ENCODE measurements at places on chromosomes 1 and 21. TPM values are rescaled to one million over a fixed set of nuclear protein-coding genes. Genes with fewer than 3 reads are reported as not detected.

GRCh38 chr1:62428351-62428750 is 8.5 kb upstream of the USP1 start:
- H3K36me3 ChIP-seq, result no peaks in the 10 kb centered on the region
- no peaks in the 10 kb centered on the region for H3K27me3 ChIP-seq
- H3K27ac ChIP-seq, result no peak overlapping the region

GRCh38 chr1:175287849-175288248 is 95.3 kb upstream of the KIAA0040 start:
- H3K27me3 ChIP-seq, result no peaks in the 10 kb centered on the region
- no peak overlapping the region for H3K27ac ChIP-seq
- DNase-seq, result no peak
- H3K36me3 ChIP-seq, result no peaks in the 10 kb centered on the region

- H3K36me3 ChIP-seq, result no peaks in the 10 kb centered on the region
- H3K4me1 ChIP-seq, result peaks cover 4% of the 10 kb centered on the region
- peak; percentile 54 for DNase-seq
- H3K27ac ChIP-seq, result no peak overlapping the region
Observed at GRCh38 chr1:912740-913301, 10.9 kb upstream of the SAMD11 start.

- H3K27me3 ChIP-seq, result no peaks in the 10 kb centered on the region
- H3K27ac ChIP-seq, result no peak overlapping the region
- H3K4me1 ChIP-seq, result no peaks in the 10 kb centered on the region
- DNase-seq, result no peak
- no peaks in the 10 kb centered on the region for H3K36me3 ChIP-seq
Observed at GRCh38 chr21:42039911-42040351, 29.8 kb upstream of the ZBTB21 start.

- H3K36me3 ChIP-seq, result no peaks in the 10 kb centered on the region
- no peak for DNase-seq
- no peaks in the 10 kb centered on the region for H3K27me3 ChIP-seq
- H3K4me1 ChIP-seq, result no peaks in the 10 kb centered on the region
Observed at GRCh38 chr21:18711662-18712061, 308.1 kb upstream of the TMPRSS15 start.

The SMYD3 gene
- total RNA-seq, result 23.9 TPM

DNA sequence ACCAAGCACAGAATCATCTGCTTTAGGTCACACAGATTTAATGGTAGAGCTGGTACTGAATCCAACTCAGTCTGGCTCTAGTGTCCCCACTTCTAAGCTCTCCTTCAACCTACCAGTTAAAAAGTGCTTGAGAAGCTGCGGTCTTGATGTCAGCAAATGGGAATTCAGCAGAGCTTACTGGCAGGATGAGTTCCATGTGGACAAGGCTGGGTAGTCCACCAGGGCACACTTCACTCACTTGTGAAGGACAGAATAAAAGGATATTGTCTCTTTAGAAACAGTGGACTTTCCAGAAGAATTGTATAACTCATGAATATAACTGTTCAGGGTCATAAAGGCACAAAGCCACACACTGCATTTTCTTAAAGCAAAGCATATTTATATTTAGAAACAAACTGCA is 35.1 kb upstream of the GUCA2B start:
- H3K4me3 ChIP-seq, result no peak overlapping the region
- H3K27me3 ChIP-seq, result no peaks in the 10 kb centered on the region
- no peak for DNase-seq
- H3K27ac ChIP-seq, result no peak overlapping the region
- no peaks in the 10 kb centered on the region for H3K4me1 ChIP-seq

DNA sequence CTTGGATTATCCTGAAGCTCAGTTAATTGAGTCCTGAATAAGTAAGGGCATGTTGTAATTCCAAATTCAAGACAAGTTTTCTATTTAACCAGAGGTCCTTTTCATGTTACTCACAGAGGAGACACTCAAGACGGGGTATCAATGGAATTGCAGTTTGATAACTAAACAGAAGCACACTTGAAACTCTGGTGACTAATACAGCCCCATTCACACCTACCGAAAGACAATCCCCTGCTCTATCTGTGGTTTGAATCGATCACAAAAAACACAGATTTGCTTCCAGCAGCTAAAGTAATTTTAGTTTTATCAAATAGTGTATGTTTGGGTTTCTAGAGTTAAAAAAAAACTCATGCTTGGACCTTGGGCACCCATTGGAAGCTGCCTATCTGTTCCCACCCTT is 60.4 kb downstream of the TEX35 start:
- DNase-seq, result no peak
- no peak overlapping the region for H3K4me3 ChIP-seq
- H3K4me1 ChIP-seq, result no peaks in the 10 kb centered on the region
- H3K36me3 ChIP-seq, result no peaks in the 10 kb centered on the region
- H3K27me3 ChIP-seq, result no peaks in the 10 kb centered on the region
- H3K27ac ChIP-seq, result no peak overlapping the region

The NBL1 gene
- 141 TPM for total RNA-seq

GRCh38 chr1:210151052-210151672 is 81.4 kb upstream of the SERTAD4 start:
- no peak for DNase-seq
- no peak overlapping the region for H3K27ac ChIP-seq
- no peak overlapping the region for H3K4me3 ChIP-seq
- H3K27me3 ChIP-seq, result no peaks in the 10 kb centered on the region
- H3K4me1 ChIP-seq, result no peaks in the 10 kb centered on the region

GRCh38 chr21:32807717-32808380 is 36.3 kb upstream of the PAXBP1 start:
- no peaks in the 10 kb centered on the region for H3K27me3 ChIP-seq
- no peak overlapping the region for H3K27ac ChIP-seq
- no peak overlapping the region for H3K4me3 ChIP-seq
- no peaks in the 10 kb centered on the region for H3K36me3 ChIP-seq
- H3K4me1 ChIP-seq, result no peaks in the 10 kb centered on the region
- no peak for DNase-seq

DNA sequence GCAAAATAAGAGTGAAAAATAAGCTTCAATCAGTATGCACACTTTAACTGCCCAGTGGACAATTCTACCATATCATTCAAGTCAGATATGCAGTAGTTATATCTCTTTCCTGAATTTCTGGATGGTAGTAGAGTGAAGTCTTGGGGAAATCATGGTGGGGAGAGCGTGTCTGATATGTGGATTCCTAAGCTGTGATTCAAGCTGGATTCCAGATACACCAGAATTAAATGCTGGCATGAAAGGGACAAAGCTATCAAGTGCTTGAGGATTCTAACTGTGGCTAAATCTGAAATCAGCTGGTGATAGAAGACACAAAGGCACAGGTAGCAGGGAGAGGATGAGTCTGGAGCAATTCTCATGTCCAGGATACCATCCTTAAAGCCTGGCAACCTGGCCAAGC is 323.5 kb downstream of the DUSP10 start:
- no peaks in the 10 kb centered on the region for H3K4me1 ChIP-seq
- no peak for DNase-seq
- H3K36me3 ChIP-seq, result no peaks in the 10 kb centered on the region
- H3K27me3 ChIP-seq, result no peaks in the 10 kb centered on the region

GRCh38 chr1:115642168-115643072 is 650 bp downstream of the VANGL1 start:
- H3K36me3 ChIP-seq, result no peaks in the 10 kb centered on the region
- DNase-seq, result peak; percentile 84
- H3K4me1 ChIP-seq, result peaks cover 4% of the 10 kb centered on the region
- H3K27ac ChIP-seq, result no peak overlapping the region
- H3K27me3 ChIP-seq, result no peaks in the 10 kb centered on the region

The S100B gene
- 6.9 TPM for total RNA-seq

DNA sequence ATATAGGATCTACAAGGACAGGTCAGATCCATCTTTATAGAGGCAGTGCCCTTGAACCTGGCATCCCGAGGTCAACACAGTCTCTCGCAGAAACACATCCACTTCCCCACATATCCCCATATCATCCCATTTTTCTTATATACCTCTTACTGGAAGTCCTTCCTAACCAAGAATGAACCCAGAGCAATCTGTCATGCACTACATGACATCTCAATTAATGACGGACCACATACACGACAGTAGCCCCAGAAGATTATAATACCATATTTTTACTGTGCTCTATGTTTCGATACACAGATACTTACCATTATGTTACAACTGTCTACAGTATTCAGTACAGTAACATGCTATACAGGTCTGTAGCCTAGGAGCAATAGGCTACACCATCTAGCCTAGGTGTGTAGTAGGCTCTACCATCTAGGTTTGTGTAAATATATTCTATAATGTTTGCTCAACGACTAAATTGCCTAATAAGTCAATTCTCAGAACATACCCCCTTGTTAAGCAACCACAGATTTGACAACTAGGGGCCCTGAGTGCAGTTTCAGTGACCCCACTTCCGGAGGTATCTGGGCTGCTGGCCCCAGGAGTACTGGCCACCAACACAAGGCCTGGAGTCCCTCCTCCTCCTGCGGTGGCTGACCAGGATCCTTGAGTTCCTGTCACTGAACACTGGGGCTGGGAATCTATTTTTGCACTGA is 28.1 kb downstream of the PTPN14 start:
- peaks cover 4% of the 10 kb centered on the region for H3K4me1 ChIP-seq
- no peaks in the 10 kb centered on the region for H3K36me3 ChIP-seq
- no peak for DNase-seq
- no peak overlapping the region for H3K4me3 ChIP-seq
- no peaks in the 10 kb centered on the region for H3K27me3 ChIP-seq
- no peak overlapping the region for H3K27ac ChIP-seq

DNA sequence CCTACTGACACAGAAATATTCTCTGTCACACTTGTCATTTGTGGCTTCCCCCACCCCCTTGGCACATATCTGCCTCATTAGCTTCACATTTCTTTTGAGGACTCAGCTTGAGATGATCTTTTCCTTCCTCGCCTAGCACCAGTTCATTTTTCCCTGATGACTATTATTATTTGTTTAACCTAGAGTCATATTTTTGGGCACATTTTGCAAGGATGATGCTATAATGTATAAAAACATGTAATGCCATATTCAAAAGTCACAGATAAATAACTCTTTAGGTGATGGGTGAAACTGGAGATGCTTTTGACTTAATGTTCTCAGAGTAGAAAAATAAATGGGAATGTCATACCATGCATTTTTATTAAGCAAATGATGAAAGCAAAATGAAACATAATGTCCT is 202.7 kb downstream of the BACH1 start:
- H3K27me3 ChIP-seq, result no peaks in the 10 kb centered on the region
- H3K4me3 ChIP-seq, result no peak overlapping the region
- H3K4me1 ChIP-seq, result no peaks in the 10 kb centered on the region
- no peaks in the 10 kb centered on the region for H3K36me3 ChIP-seq

DNA sequence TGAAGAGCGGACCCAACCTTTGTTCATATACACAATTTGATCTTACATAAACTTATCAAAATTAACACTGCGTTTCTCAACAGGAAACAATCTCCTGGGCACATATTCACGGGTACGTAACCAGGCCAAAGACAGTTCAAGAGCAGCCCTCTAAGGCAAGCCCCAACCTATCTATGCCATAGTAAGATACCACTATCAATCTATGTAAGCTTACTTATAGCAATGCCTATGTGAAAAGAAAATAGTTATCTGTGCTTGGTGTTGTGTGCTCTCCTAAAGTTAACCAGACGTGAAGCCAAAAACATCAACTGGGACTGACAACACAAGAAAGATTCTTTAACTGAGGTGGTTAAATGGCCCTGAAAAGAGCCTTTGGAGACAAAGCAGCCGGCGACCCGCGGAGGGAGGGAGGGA is 49.4 kb upstream of the BOLA1 start:
- H3K27me3 ChIP-seq, result no peaks in the 10 kb centered on the region
- peaks cover 3% of the 10 kb centered on the region for H3K36me3 ChIP-seq
- H3K4me3 ChIP-seq, result peak overlapping the region; percentile 88
- peak; percentile 43 for DNase-seq
- peaks cover 13% of the 10 kb centered on the region for H3K4me1 ChIP-seq

The ATP1B1 gene
- 686 TPM for total RNA-seq

GRCh38 chr1:95146637-95147036 is 29.5 kb downstream of the TLCD4 start:
- DNase-seq, result no peak
- H3K27ac ChIP-seq, result no peak overlapping the region
- H3K4me1 ChIP-seq, result no peaks in the 10 kb centered on the region
- no peak overlapping the region for H3K4me3 ChIP-seq
- no peaks in the 10 kb centered on the region for H3K36me3 ChIP-seq

GRCh38 chr1:31135973-31136600 is 70.6 kb upstream of the PUM1 start:
- no peaks in the 10 kb centered on the region for H3K4me1 ChIP-seq
- H3K36me3 ChIP-seq, result no peaks in the 10 kb centered on the region
- no peak for DNase-seq

DNA sequence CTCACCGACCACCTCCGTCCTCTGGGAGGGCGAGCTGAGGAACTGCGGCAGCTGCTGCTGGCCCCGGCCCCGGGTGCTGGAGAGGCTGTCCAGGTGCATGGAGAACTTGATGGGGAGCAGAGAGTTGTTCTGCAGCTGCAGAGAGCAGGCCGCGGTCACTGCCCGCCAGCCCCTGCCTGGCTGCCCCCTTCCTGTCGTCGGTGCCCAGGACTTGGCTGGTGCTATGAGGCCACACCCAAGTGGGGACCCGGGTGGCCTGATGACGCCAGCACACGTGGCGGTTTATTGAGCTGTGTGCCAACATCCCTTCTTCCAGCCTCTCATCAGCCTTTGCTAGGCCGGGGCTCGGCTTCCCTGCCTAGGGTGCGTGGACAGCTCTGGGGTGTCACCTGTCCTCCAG is 5.3 kb upstream of the TMEM52 start:
- H3K4me3 ChIP-seq, result no peak overlapping the region
- no peaks in the 10 kb centered on the region for H3K27me3 ChIP-seq
- H3K4me1 ChIP-seq, result no peaks in the 10 kb centered on the region
- DNase-seq, result peak; percentile 67
- H3K36me3 ChIP-seq, result no peaks in the 10 kb centered on the region

GRCh38 chr1:63867429-63868176 is 93.8 kb downstream of the ROR1 start:
- no peaks in the 10 kb centered on the region for H3K4me1 ChIP-seq
- no peak overlapping the region for H3K4me3 ChIP-seq
- H3K27ac ChIP-seq, result no peak overlapping the region
- H3K36me3 ChIP-seq, result no peaks in the 10 kb centered on the region
- no peaks in the 10 kb centered on the region for H3K27me3 ChIP-seq

Data from kidney (tissue), 22 donors.